ENCODE measurements at places on chromosomes 1 and 21.

GRCh38 chr1:52592637-52593323 is 9.4 kb upstream of the GPX7 start:
- no peak for DNase-seq

GRCh38 chr1:57616921-57617320 is 193.1 kb upstream of the DAB1 start:
- no peak for DNase-seq

- DNase-seq, result no peak
Observed at GRCh38 chr1:165403835-165404482, 41.0 kb downstream of the RXRG start.

DNA sequence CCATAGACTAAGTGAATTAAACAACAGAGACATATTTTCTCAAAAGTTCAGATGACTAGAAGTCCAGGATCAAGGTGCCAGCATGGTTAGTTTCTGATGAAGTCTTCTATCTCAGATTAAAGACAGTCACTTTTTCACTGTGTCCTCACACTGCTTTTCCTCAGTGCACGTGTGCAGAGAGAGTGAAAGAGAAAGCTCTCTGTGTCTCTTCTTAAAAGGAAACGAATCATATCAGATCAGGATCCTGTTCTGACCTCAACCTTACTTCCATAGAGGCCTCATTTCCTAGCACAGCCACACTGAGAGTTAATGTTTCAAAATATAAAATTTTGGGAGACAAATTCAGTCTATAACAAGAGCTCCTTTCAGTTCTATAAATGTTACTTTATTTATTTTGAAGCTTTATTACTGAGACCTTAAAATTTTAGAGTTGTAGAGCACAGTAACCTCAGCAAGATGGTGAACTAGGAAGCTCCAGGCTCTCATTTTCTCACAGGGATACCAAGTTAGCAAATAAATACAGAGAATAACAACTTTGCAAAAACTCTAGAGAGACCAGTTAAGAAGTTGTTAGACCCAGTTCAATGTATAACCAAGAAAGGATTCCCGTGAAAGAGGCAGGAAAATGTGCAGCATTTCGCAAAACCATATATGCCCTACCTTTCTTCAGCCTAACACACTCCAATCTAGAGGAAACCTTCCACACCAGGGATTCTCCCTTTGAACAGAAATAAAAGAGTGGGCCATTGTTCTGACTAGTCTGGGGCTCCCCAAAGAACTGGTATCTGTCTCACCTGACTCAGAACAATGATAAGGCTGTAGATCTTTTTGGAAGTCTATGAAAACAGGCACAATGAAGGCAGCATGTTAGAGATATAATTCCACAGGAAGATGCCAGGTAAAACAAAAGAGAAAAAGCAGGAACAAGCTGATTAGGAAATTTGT is 372.2 kb downstream of the MRPL39 start:
- no peak for DNase-seq

GRCh38 chr21:36325373-36326010 is 5.5 kb downstream of the MORC3 start:
- no peak for DNase-seq

DNA sequence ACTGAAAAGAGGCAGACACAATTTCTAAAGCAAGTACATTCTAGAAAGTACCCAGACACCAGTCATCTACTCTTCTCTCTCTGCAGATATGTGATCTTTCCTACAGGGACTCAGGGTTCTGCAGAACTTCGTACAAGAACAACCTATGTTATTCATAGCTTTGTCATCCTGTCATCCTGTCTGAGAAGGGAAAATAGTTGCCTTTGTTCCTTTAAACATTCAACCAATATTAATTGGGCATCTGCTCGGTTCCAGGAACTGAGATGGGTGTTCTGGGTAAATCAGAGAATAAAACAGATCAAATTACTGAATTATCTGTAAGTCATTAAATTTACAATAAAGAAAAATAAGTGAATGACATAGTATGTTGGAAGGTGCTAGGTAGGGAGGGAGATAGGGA is 504.9 kb downstream of the MATN1 start:
- no peak for DNase-seq

GRCh38 chr1:111768625-111769024 is 12.9 kb downstream of the DDX20 start:
- no peak for DNase-seq

- DNase-seq, result no peak
Observed at GRCh38 chr1:239719642-239720258, 333.4 kb downstream of the CHRM3 start.

DNA sequence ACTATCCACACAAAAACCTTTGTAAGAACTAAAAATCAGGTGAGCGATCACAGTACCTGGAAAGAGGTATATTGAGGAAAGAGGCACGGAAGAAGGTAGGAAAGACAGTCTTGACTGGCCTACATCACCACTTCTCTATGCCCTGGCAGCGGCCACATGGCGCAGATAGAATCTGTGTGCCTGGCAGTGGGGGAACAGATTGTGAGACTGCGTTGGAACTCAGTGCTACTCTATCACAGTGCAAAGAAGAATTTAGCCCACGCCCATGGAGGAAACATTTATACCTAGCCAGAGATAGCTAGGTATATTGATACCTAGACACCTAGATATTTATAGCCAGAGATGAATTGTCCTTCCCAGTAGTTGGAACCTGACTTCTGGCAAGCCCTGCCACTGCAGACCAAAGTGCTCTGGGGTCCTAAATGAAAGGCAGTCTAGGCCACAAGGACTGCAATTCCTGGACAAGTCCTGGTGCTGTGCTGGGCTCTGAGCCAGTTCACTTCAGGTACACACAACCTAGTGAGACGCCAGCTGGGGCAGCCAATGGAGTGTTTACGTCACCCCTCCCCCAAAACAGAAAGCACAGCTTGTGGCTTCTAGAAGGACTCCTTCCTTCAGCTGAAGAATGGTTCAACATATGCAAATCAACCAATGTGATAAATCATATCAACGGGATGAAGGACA is 51.9 kb downstream of the DHX9 start:
- no peak for DNase-seq

- no peak for DNase-seq
Observed at GRCh38 chr21:43571976-43572375, 87.3 kb downstream of the HSF2BP start.

GRCh38 chr21:45330851-45331261 is 43.2 kb upstream of the POFUT2 start:
- no peak for DNase-seq

GRCh38 chr1:236141447-236142252 is 689 bp upstream of the GPR137B start:
- peak; percentile 34 for DNase-seq

DNA sequence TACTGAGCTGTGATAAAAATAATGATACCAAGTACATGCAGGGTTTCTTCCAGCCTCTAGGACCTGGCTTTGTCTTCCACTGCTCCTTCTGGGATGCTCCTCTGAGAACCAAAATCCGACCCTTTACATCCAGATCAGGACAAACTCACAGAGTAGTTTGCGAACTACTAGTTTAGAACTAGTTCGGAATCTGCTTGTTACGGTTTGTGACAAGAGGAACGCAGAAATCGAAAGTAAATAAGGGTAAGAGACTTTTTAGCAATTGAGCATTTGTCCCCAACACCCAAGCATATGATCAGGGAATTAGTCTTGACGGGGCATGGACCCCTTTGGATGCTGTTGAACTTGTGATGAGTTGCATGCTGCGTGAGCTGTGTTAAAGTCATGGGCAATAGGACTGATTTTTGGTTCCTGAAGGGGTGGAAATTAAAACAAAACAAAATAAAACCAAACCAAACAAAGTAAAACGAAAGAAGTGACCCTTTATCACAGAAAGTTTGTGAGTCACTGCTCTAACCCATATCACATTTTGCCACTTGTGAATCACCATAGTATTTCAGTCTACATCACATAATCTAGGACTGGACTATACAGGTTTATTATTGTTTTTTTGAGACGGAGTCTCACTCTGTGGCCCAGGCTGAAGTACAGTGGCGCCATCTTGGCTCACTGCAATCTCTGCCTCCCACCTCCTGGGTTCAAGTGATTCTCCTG is 35.7 kb upstream of the ERRFI1 start:
- DNase-seq, result no peak

DNA sequence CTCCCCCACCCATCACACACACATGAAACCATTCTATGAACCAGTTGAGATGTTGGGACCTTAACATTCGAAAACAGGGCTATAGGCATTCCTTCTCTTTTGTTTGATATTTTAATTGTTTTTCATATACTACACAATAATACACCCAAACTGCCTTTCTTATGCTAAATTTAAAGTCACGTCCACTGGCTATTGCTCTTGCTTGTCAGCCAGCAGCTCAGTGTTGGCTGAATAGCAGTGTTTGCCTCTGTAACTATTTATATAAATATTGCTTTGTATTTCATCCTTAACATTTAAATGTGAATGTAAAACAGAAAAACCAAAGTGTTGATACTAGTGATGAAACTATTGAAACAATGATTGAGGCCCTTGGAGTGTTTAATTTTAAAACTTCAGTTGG is 234.4 kb upstream of the KCNK2 start:
- no peak for DNase-seq

- no peak for DNase-seq
Observed at GRCh38 chr1:155253208-155253607, 2.1 kb downstream of the ENTREP3 start.

DNA sequence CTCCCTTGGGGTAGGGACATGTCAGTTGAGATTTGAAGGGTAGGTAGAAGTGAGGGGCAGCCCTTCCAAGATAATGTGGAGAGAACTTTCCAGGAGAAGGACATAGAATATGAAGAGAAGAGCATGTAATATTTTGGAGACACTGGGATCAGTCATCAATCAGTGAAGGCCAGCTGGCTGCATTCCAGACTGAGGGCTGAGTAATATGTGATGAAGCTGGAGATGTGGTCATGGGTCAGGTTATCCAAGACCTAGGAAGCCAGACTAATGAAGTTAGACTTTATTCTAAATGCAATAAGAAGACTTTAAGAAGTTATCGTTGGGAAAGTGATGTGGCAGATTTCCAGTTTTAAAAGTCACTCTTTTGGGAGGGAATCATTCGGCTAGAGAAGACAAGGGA is 262.0 kb downstream of the HMCN1 start:
- DNase-seq, result no peak

GRCh38 chr1:180849031-180849775 is 63.5 kb upstream of the KIAA1614 start:
- no peak for DNase-seq

GRCh38 chr1:112250892-112251291 is 145.1 kb upstream of the CTTNBP2NL start:
- DNase-seq, result no peak

GRCh38 chr1:118535901-118536300 is 350.9 kb upstream of the SPAG17 start:
- DNase-seq, result no peak

DNA sequence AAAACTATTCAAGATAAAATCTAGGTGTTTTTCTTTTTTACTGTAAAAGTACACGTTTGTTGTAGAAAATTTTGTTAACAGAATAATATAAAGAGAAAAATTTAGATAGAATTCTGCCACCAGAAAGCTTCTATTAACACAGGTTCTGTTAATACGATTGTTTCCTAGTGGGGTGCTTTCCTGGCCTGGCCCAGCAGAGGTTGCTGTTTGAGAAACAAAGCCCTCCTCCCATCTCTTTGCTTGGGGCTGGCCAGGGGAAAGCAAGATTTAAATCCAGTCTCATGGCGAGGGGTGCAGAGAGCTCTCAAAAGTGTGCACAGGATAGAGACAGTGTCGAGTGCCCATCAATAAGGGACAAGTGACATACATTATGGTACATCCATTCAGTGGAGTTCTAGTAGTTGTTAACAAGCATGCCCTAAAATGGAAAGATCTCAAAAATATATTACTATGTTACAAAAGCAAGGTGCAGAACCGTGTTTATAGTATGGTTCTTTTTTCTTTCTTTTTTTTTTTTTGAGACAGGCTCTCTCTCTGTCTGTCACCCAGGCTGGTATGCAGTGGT is 14.6 kb upstream of the ACBD3 start:
- DNase-seq, result no peak

- DNase-seq, result no peak
Observed at GRCh38 chr1:232911027-232911599, 39.3 kb upstream of the NTPCR start.

- DNase-seq, result no peak
Observed at GRCh38 chr1:7497107-7497637, 273.9 kb upstream of the VAMP3 start.

- peak; percentile 51 for DNase-seq
Observed at GRCh38 chr21:25934771-25935224, 200.0 kb downstream of the GABPA start.

DNA sequence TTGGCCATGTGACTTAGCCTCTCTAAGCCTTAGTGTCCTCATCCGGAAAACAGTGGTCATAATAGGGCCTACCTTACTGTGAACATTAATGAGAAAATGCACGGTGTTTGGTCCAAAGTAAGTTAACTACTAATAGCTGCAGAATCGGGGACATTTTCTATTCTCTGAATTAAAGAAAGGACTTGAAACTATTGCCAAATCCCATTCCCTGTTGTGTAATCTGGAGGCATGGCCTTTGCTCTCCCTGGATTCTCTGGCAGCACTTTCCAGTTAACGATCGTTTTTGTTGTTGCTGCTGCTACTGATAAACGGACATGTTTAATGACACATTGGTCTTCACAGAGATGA is 30.5 kb downstream of the FMO4 start:
- DNase-seq, result peak; percentile 50

DNA sequence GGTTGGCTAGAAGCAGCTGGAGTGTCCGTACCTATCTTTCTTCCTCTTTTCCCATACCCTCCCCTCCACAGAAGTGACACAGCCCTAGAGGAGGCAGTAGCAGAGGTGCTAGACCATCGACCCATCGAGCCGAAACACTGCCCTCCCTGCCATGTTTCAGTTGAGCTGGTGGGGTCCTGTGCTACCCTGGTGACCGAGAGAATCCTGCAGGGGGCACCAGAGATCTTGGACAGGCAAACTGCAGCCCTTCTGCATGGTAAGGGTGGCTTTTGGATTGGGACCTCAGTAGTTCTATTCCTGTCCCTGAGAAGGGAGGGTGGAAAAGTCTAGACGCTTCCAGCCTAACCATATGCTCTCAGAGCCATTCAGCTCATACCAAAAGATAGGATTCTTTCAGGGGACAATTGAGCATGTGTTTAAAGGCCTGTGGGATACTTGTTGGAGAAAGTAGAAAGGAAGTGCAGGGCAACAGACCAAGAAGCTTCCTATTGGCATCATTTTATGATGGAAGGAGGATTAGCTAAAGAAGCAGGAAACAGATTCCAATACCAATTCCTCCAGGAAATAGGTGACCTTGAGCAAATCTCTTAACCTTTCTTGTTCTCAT is 11.7 kb upstream of the BNIPL start:
- DNase-seq, result peak; percentile 86

DNA sequence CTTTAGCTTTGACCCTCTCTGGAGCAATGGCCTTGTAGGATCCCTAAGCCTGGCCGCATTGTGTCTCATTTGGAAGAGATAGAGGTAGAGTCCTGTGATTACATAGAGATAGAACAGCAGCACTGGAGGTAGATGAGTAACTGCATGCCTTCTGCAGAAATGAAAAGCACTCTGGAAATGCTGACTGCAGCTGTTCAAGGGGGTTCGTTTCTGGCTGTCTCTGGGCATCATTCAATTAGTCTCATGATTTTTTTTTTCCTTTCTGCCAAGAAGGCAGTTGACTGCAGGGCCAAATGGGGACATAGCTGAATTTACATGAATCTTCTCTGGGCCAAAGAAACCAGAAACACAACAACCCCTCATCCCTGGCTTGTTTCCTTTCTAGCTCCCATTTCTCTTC is 28.1 kb upstream of the SNX27 start:
- no peak for DNase-seq
